ENCODE measurements at places on chromosomes 16 and 17.

DNA sequence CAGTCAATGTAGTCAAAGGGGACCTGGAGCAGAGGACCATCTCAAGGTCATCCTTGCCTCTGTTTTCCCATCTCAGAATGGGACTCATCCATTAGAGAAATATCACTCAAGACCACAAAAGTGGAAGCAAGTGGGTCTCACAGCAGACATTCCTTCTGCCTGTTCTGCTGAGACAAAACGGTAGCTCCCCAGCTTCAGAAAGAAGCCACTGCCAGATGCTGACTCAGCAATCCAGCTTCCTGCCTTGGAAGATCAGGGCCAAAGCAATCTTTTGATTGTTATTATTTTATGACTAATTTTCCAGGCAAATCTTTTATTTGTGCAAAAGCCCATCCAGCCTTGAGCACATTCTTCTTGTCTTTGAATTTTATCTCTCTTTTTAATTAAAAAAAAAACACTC is 86.8 kb downstream of the CCT6B start:
- no peak for DNase-seq

GRCh38 chr17:17071531-17072360 is 29.5 kb downstream of the MPRIP start:
- DNase-seq = no peak

GRCh38 chr17:3712811-3713463 is 10.8 kb upstream of the HASPIN start:
- DNase-seq = no peak

GRCh38 chr17:81801327-81801726 is 2.6 kb upstream of the GCGR start:
- DNase-seq = no peak

DNA sequence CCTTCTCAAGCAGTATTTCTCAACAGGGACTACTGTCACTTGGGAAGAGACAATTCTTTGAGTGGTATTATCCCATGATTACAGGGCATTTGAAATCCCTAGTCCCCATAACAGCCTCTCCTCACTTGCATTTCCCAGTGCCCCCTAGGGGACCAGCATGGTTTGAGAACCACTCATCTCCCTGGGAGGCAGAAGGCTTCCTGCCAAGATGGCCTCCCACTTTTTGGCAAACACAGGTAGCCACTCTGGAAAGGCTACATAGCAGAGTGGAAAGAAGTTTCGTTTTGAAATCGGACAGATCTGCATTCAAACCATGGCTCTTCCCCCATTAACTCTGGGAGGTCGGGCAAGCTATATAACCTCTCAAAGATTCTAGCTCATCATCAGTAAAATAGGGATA is 256.8 kb downstream of the XYLT1 start:
- no peak for DNase-seq

- no peak for DNase-seq
Measured at GRCh38 chr16:73179705-73180331, 131.9 kb upstream of the ZFHX3 start.

DNA sequence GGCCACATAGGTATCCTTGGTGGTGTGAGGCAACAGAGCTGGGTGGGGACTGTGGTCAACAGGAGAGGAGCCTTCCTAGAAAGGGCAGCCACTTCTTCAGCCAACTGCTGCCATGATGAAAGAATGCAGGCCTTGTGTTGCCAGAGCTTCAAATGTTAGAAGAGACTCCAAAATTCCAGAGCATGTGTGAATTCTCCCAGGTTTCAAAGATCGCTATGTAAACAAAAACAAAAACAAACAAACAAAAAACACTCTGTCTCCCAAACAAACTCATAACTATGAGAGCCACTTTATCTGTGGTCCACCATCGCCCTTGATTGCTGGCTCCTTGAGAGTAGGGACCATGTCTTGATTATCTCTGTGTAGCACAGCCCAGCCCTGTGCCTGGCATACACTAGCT is 55.5 kb upstream of the ZNF423 start:
- DNase-seq = no peak

GRCh38 chr16:75258807-75259141 is 7.3 kb upstream of the BCAR1 start:
- DNase-seq = no peak

GRCh38 chr17:41298458-41299135 is 4.1 kb downstream of the KRTAP29-1 start:
- no peak for DNase-seq

- DNase-seq = no peak
Measured at GRCh38 chr17:2383628-2384167, 17.2 kb downstream of the MNT start.

- no peak for DNase-seq
Measured at GRCh38 chr17:77363821-77364361, 223.1 kb downstream of the SEC14L1 start.

- DNase-seq = no peak
Measured at GRCh38 chr17:83067718-83068261, 11.6 kb upstream of the METRNL start.

DNA sequence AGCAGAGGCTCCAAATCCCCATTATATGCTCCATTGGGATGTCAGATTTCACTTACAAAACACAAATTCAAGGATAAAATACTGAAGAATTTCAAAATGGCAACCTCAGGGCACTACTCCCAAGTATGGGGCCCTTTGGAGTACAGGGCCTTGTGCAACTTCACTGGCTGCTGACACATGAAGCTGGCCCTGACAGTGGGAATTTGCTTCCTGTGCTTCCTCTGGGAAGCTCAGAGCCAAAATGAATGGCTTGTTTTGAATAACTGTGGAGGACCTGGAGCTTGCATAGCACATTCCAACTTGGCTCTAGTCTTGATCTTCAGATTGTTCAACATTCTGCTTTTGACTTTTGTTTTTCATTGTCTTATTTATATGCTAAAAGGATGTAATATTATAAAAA is 52.3 kb upstream of the HNF1B start:
- no peak for DNase-seq

DNA sequence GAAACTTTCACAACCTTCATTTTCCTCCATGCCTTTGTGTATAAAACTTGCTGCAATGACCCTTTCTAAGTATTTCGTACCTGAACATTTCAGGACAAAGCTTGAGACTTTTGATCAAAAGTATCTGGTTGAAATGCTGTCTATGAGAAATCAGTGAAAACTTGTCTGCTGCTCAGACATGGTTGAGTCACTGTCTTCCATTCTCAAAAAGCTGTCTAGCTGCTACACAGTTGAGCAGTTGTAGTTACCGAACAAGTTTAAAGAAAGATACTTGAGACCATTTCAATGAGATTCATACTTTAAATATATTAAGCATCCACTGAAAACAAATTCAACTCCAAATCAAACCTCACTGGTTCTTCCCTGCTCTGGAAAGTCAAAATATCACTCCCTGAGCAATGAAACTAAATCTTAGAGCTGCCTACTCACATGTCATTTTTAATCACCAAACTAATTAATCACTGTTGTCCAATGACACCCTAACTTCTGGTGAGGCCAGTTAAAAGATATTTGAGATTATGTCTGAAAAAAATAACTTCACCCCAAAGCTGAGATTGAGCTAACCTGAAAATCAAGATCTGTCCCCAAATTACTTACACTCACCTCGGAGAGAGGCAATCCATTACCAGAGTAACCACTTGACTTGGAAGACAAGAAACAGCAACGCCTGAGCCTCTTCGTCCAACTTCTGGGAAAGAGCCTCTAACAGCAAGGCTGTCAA is 488 bp downstream of the TMEM100 start:
- no peak for DNase-seq

GRCh38 chr16:50539822-50540710 is 8.1 kb upstream of the NKD1 start:
- no peak for DNase-seq

- no peak for DNase-seq
Measured at GRCh38 chr16:87295661-87296531, 21.3 kb downstream of the C16orf95 start.

DNA sequence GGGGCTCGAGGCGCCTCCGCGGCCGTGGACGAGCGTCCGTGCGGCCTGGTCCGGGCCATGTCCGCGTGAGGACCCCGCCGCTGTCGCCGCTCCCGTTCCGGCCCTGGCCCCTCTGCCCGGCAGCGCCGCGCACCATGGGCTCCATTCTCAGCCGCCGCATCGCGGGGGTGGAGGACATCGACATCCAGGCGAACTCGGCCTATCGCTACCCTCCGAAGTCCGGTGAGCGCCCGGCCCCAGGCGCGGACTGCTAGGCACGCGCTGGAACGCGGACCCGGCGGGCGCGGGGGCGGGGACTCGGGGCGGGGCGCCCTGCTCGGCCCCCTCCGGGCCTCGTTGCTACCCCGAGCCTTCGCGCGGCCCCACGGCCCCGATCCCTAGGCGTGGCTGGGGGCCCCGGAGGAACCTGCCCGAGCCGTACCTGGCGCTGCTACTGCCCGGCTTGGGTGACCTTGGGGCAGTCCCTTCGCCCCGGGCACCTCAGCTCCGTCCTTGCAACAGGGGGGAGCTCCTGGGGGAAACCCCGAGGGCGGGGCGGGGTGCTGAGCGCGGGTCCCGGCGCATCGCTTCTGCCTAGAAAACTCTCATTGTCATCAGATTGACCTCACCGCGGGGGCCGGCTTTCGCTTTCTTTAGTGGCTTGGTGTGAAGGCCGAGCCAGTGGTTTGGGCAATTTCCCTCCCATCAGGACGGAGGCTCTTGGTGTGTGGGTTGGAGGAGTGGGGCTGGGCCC is 367 bp downstream of the MGRN1 start:
- peak; percentile 63 for DNase-seq

DNA sequence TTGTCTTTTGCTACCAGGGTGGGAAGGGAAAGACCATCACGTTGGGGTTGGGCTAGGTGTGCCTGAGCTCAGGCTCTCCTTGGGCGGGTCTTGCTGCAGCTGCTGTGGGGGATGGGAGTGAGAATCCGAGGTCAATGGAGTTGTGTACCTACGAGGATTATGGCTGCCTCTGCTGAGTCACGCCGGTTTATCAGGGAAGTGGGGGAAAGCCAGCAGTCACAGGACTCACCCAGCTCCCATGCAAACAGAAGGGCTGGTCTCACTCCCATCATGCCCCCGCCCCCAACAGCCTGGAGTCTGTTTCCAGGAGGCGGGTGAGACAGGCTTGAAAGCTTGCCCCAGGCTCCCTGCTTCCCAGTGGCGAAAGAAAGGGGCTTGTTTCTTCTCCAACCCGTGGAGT is 1259.0 kb upstream of the GOT2 start:
- DNase-seq = no peak

DNA sequence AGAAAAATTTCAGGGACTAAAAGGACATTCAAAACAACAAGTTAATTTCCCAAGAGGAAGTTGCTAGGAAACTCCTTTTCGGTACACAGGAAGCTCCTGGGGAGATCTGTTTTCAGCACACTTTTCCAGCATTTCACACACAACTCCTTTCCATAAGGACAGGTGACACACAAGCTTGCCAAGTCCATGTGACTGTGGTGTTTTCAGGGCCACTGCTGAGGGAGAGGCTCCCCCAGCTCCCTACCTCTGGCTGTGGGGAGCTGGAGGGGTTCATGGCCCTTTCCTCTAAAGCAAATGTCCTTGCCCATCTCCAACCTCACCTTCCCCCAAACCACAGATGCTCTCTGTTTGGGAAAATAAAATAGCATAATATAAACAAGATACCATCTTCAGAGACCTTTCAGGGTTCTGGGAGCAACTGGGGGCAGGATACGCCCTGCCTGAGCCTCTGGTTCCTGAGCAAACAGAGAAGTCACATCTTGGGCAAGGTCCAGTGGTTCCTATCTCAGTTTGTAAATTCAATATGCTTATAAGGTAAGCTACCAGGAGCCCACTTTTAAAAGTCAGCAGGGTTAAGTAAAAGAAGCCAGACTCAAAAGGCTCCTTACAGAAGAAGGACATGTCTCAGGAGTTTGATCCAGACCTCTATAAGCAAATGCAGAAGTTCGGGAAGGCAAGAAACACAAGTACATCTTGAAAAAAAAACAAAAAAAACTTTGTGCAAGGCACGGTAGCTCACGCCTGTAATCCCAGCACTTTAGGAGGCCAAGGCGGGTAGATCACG is 3.0 kb downstream of the PDZD9 start:
- no peak for DNase-seq

- no peak for DNase-seq
Measured at GRCh38 chr16:53672461-53672860, 31.2 kb downstream of the RPGRIP1L start.

DNA sequence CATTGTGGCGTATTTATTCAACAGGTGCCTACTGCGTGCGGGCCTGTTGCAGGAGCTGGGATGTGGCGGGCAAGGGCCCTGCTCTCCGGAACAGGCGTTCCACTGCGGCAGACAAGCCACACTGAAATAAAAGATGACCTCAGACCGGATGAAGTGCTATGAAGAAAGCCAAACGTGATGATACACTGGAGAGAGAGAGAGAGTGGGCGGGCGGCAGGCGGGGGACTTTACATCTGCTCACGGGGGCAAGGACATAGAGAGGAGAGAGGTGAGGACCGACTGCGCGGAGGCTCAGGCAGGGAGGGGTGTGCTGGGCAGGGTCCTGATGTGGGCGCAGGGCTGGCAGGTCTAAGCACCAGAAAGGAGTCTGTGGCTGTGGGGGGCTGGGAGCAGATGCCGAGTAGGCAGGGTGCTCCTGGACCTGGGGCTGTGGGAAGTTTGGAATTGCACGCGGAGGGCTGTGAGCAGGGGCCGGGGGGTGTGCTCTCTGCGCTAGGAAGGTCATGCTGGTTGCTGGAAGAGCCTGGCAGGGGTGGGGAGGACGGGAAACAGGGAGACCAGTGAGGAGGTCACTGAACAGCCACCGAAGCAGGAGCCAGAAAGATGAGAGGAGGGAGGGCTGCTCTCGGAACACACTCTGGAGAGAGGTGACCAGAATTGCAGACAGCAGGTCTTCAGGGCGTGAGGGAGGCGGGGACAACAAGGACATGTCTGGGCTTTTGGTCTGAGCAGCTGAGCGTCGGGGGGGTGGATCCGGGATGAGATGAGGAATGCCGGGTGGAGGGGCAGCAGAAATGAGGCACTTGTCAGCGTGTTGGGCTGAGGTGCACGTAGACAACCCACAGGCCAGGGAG is 9.9 kb downstream of the MXRA7 start:
- DNase-seq = peak; percentile 14

DNA sequence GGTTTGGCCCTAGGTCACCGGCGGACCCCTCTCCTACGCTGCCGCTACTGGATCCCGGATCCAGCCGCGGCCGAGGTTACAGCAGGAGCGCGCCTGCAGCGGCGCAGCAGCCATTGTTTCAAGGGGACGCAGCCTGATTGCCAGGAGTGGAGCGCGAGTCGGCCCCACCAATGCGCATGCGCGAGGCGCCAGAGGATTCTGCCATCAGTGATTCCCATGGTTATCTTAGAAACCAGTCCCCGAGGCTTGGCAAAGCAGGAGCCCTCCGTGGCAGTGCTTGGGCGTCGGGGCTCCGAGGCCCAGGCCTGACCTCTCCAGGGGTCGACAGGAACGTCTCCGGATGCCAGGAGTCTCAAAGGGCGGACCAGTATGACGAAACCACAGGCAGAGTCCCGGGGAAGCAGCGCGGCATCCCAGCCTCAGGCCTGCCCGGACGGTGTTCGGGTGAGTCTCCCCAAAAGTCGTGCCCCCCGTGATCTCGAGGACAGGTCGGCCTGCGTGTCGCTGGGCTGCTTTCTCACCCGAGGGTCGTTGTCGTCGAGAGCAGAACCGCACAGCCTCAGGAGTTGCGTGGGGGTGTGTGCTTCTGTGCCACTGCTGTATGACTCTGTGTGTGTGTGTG is 608.5 kb downstream of the KCNJ18 start:
- no peak for DNase-seq

Data from effector memory CD4-positive, alpha-beta T cell (primary cell).